Upper lobe of right lung (tissue), 1 donor: ENCODE measurements at places on chromosomes 2 and 18.

DNA sequence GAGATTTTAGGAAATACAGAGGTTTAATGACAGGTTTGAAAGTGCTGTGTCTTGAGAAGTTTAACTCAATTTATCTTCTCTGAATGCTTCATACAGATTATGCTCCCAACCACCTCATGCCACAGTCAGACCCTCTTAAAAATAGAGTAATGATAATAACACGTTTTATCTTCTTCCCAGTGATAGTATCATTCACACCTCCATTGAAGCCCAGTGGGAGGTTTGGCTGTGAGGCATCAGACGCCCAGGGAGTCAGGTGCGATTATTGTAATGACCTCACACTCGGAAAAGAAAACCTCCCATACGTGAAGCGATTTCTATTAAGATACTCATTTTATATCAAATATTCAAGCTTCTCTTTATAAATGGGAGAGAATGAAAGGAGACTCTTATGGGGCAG lies 366.3 kb downstream of the SETBP1 start:
- no peak for DNase-seq

DNA sequence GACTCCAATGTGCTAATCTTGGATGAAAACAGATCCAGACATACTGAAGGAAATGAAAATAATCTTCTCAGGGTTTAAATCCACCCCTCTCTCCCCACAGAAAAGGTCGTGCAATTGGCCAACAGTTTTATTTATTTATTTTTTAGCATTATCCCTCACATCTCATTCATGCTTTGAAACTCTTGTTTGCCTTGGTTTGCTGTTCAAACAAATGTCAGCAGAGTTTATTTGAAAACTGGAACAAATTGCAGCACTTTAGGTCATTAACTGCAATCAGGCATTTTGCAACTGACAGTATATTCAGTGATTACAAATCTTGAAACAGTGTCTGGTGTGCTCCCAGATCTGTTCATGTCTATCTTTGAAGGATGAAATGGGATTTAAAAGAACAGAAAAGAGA lies 220.6 kb downstream of the SLC4A10 start:
- DNase-seq: no peak

DNA sequence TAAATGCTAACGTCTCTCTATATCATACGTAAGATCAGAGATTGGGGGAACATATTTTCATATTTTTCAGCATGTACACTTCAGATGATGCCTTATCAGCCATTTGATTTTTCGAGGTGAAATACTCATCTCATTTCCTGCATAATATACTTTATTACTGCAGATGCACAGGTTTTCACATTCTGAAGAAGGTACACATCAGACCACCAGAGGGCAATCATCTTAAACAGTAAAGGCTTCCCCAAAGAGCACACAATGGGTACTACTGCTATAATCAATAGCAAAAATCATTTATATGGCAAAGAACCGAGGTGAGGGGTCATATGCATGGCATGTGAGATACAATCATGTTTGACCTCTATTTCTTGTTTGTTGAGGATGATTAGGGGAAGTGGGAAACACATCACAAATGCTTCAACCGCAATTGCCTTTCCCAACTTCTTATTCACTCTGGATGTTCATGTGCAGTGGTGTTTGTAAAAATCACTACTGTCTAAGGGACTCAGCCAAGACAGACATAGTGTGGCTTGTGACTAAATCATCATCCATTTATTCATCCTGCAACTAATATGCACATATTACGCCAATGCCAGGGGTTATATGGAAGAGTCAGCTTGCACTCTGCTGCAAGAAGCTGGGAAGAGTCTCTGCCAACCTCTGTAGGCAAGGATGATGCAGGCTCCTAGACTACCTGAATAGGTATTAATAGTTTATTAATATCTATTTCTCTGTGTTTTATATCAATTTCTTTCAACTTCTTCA lies 118.7 kb downstream of the EPB41L3 start:
- no peak for DNase-seq

- DNase-seq: peak; percentile 35
These were observed 16.1 kb downstream of the PRELID3A start for GRCh38 chr18:12423820-12424219.

GRCh38 chr2:20169796-20170703 lies 54.9 kb downstream of the SDC1 start:
- DNase-seq: peak; percentile 69
